ENCODE measurements at places on chromosomes 1 and 21.
A peak's percentile ranks its signal among the peaks of the same experiment; 100 is the strongest.

DNA sequence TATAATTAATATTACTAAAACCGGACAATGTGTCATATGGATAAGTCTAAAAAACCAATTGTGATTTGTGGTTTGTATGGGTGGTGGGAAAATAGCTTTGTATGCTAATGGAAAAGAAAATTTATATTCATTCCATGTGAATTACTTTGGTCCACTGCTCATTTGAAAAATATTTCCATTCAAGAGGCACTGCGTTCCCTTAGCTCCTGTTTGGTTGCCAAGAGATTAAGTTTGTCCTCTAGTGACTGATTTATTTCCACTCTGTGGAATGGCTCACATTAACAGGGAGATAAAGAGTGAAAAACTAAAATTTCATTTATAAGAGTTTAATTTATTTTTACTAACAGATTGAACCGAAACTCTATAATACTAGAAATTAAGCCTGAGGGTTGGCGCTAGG, 744.1 kb upstream of the CHRM3 start:
- H3K27ac ChIP-seq = no peak overlapping the region
- H3K4me3 ChIP-seq = no peak overlapping the region
- no peaks in the 10 kb centered on the region for H3K36me3 ChIP-seq
- no peaks in the 10 kb centered on the region for H3K27me3 ChIP-seq
- no peak for DNase-seq
- H3K4me1 ChIP-seq = no peaks in the 10 kb centered on the region

GRCh38 chr1:102182603-102183260, 186.0 kb upstream of the OLFM3 start:
- H3K27ac ChIP-seq = no peak overlapping the region
- H3K4me1 ChIP-seq = no peaks in the 10 kb centered on the region
- H3K4me3 ChIP-seq = no peak overlapping the region
- H3K27me3 ChIP-seq = no peaks in the 10 kb centered on the region
- DNase-seq = no peak
- no peaks in the 10 kb centered on the region for H3K36me3 ChIP-seq

GRCh38 chr21:27130154-27130553, 163.3 kb upstream of the ADAMTS5 start:
- H3K27me3 ChIP-seq = no peaks in the 10 kb centered on the region
- no peak for DNase-seq
- H3K4me1 ChIP-seq = no peaks in the 10 kb centered on the region
- no peaks in the 10 kb centered on the region for H3K36me3 ChIP-seq
- H3K27ac ChIP-seq = no peak overlapping the region

DNA sequence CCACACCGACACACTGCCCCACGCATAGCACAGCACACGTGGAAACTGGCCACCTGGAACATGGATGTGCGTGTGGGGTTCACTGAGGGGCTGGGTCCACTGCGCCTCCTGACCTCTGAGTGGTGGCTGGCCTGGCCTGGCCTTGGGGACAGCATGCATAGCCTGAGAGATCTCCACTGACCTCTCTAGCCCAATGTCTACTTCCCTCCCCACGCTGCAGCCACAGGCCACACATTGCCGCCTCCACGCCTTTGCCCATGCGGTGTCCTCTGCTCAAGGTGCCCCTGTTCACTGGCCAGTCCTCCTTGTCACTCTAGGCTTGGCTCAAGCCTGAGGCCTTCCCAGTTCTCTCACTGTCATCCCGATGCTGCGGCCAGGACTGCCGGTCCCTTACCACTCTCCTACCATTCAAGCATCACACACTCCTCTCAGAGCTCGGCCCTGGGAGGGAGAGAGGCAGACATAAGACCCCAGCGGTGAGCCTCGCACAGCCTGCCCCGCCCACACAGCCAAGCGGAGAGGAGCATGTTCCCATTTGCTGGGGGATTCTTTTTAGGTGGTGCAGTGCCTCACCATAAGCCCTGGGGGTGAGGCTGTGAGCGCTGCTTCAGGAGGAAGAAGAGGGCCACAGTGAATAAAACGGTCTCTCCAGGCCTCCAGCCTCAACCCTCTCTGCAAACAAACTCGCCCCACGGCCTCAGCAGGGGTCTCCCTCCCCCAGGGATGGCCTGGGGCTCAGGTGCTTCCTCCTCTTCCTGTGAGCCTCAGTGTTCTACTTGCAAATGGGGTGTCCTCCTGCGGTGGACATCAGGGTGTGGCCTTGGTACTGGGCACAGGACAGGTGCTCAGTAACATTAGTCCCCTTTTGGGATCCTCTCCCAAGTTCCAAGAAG, 80.8 kb downstream of the DMRTB1 start:
- no peak for DNase-seq
- peaks cover 52% of the 10 kb centered on the region for H3K27me3 ChIP-seq
- peaks cover 5% of the 10 kb centered on the region for H3K36me3 ChIP-seq

GRCh38 chr1:6188466-6188865, 8.3 kb upstream of the CHD5 start:
- H3K27ac ChIP-seq = no peak overlapping the region
- peaks cover 8% of the 10 kb centered on the region for H3K36me3 ChIP-seq
- H3K4me3 ChIP-seq = no peak overlapping the region
- H3K4me1 ChIP-seq = peaks cover 8% of the 10 kb centered on the region
- no peak for DNase-seq
- H3K27me3 ChIP-seq = no peaks in the 10 kb centered on the region

- no peak overlapping the region for H3K4me3 ChIP-seq
- DNase-seq = no peak
Observed at GRCh38 chr1:175857756-175858155, 114.4 kb upstream of the TNR start.

DNA sequence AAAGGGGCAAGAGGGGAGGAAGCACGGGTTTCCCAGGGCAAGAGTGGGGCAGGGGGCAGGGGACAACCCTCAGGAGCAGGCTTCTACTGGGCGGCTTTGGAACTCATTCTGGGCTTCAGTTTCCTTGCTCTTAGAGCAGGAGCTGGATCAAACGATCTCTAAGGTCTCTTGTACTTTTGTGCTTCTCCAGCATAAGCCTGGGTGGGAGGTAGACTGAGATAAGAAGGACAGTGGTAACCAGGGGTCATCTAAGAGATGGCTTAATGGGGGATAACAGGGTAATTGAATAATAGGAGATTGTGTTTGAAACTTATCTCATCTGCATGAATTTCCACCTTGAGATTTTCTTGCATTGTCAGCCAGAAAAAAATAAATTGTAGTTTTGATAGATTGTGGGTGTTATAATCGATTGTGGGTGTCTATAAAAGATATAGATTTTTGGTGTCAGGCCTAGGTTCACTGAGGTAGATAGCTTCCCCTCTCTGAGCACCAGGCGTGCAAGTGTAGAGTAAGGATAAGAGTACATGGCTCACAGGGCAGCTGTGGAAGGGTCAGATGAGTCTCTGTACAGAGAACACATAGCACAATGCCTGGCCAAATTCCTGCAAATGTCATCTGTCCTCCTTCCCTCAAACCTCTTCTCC, 68.0 kb downstream of the CD58 start:
- no peak for DNase-seq
- peak overlapping the region; percentile 59 for H3K4me3 ChIP-seq
- H3K36me3 ChIP-seq = no peaks in the 10 kb centered on the region
- no peaks in the 10 kb centered on the region for H3K27me3 ChIP-seq

DNA sequence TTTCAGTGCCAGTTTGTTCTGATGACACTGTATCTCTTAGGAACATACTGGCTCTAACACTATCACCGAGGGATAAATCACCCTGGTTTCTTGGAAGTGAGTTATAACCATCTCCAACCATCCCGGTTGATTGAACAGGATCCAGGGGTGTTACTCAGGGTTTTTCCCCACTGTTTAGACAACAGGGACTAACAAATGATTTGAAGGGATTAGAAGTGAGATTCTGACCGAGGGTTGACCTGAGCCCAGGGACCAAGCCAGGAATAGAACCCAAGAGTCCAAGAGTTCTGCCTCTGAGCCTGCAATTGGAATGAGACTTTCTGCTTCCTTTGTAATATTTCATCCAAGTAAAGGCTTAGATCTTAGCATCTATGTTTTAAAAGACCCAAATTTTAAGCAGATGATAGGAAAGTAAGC, 154.0 kb downstream of the DHRS3 start:
- H3K27ac ChIP-seq = no peak overlapping the region
- H3K4me1 ChIP-seq = peaks cover 12% of the 10 kb centered on the region
- H3K36me3 ChIP-seq = peaks cover 17% of the 10 kb centered on the region
- no peak overlapping the region for H3K4me3 ChIP-seq

DNA sequence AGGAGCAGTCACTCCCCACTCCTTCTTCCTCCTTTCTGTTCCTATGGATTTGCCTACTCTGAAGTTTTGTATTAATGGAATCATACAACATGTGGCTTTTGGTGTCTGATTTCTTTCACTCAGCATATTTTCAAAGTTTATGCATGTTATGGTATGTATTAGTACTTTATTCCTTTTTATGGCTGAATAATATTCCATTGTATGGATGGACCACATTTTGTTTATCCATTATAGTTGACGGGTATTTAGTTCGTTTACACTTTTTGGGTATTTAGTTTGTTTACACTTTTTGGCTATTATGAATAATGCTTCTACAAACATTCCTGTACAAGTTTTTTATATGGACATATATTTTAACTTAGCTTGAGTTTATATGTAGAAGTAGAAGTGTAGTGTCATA, 113.1 kb downstream of the PCBP3 start:
- H3K27me3 ChIP-seq = no peaks in the 10 kb centered on the region
- no peak for DNase-seq
- no peak overlapping the region for H3K4me3 ChIP-seq

DNA sequence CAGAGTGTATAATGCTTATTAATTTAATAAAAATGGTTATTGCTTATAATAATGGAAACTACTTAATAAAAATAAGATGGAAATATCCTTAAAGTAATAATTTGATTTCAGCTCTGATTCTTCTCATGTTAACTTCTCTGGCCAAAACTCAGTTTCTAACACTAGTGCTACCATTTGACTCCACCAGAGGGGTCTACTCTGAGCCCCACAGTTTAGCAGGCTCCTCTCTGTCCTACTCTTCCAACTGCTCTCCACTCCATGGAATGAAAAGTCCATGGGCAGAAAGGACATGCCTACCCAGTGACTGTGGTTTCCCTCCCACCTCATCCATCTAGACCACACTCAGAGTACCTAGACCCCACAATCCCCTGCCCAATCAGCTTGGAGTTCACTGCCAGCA, 489.1 kb upstream of the CAMK1G start:
- no peaks in the 10 kb centered on the region for H3K36me3 ChIP-seq
- no peaks in the 10 kb centered on the region for H3K27me3 ChIP-seq
- no peak overlapping the region for H3K27ac ChIP-seq
- no peak overlapping the region for H3K4me3 ChIP-seq
- no peaks in the 10 kb centered on the region for H3K4me1 ChIP-seq

DNA sequence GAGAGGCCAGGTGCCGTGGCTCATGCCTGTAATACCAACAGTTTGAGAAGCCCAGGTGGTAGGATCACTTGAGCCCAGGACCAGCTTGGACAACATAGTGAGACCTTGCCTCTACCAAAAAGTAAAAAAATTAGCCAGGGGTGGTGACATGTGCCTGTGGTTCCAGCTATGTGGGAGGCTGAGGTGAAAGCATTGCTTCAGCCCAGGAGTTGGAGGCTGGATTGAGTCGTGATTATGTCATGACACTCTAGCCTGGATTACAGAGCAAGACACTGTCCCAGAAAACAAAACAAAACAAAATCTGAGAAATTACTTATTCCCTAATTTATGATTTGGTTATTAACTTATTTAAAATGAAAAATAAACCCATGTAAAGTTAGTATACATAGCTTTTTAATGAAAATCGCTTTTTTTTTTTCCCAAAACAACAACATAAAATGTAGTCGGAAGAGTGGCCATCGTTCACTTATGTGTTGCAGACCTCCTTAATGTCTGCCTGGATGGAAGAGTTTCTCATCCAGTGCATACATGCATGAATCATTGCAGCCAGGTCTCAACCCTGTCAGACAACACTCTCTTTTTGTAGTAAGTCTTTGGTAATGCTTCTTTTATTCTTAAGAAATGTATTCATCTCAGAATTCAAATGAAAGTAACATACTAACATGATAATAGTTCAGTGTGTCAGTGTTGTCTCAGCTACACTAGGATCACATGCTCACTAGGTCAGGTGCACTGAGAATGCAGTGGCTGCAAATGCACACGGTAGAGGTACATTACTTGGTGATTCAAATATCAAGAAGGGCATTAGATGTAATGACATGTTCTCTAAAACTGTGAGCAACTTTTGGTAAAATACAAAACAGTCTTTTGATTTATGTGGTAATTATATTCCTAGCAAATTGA, 28.0 kb downstream of the ITSN1 start:
- no peaks in the 10 kb centered on the region for H3K27me3 ChIP-seq
- peaks cover 6% of the 10 kb centered on the region for H3K4me1 ChIP-seq
- no peak overlapping the region for H3K27ac ChIP-seq
- DNase-seq = no peak
- H3K36me3 ChIP-seq = no peaks in the 10 kb centered on the region
